ENCODE measurements at places on chromosomes 3 and 15. TPM values are rescaled to one million over a fixed set of nuclear protein-coding genes. Genes with fewer than 3 reads are reported as not detected.

MAN2C1 gene
- total RNA-seq: 353 TPM

DNA sequence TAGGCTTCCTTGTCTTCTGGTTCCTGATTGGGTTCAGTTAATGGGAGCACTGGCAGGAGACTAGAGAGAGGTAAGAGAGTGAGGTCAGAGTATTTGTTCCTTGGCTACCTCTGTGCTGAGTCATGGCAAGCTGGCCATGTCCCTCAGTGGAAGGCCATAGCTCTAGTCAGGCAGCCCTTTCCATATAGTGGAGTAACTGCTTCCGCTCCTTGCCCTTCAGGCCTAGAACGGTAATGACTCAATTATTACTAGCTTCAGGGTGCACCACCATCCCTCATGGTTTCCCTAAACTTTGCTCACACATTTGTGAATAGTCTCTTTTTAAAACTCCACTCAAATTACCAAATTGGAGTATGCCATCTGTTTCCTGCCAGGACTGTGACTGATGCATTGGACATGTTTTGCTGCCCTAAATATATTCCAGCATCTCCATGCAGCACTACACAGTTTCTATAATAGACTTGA, 10.5 kb upstream of the ANO10 start:
- no peak for DNase-seq

DNA sequence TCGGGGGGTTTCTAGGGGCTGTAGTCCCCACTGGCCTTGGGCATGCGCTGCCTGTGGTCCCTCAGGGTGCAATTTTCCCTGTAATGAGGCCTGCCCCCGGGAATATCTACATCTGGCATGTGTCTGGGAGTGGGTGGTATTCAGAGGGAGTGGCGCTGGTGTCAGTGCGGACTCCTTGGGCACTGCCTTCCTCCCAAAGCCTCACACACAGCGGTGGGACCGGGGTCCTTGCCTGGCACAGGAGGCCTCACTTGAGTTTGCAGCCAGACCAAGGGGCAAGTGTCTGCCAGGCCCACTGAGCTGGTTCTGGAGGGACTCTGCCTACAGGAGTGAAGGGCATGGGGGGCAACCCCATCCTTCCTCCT, 53.5 kb upstream of the PCSK6 start:
- no peak for DNase-seq

NMNAT3 gene
- total RNA-seq: 1.5 TPM

GRCh38 chr15:76470691-76471090, 134.1 kb downstream of the ISL2 start:
- no peak for DNase-seq
